Daoy (cell line): ENCODE measurements at places on chromosomes 6 and 20. TPM values are rescaled to one million over a fixed set of nuclear protein-coding genes. Genes with fewer than 3 reads are reported as not detected.
A peak's percentile ranks its signal among the peaks of the same experiment; 100 is the strongest.

DNA sequence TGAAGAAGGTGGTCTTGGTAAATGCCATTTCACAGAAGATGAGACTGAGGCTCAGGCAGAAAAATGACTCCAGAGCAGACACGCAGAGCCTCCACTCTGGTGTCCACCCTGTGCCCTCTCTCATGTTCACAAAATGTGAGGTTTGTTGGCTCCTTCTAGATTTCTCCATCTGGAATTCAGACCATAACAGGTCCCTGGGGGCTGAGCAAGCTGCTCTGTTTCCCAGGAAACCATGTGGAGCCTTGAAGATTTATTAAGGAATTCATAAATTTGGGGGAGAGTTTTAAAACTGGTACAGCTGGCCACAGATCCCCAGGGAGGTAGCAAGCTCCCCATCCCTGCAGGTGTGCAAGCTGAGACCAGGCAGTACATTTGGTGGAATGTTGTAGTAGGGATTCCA lies 38.8 kb upstream of the SIRPA start:
- DNase-seq, result no peak

DNA sequence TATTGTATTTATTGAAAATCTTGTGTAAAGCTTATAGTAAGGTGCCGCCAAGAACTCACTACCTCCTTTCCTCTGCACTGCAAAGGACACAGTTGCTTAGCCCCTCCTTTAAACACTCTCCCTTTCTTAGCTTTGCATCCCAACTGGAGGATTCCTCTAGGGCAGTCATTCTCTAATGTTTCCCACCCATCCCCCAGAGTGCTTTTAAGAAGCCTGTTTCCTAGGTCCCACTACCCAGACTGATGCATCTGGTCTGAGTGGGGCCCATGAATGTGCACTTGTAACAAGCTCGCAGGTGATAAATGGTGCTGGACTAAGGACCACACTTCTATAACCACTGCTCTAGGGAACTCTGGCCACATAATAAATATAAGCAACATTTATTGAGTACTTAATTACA lies 55.2 kb downstream of the B4GALT5 start:
- no peak for DNase-seq

The BHLHE23 gene
- not detected in 2 replicates for total RNA-seq

- peak; percentile 96 for DNase-seq
These were observed 109.6 kb downstream of the RTN4IP1 start for GRCh38 chr6:106519460-106520394.

DNA sequence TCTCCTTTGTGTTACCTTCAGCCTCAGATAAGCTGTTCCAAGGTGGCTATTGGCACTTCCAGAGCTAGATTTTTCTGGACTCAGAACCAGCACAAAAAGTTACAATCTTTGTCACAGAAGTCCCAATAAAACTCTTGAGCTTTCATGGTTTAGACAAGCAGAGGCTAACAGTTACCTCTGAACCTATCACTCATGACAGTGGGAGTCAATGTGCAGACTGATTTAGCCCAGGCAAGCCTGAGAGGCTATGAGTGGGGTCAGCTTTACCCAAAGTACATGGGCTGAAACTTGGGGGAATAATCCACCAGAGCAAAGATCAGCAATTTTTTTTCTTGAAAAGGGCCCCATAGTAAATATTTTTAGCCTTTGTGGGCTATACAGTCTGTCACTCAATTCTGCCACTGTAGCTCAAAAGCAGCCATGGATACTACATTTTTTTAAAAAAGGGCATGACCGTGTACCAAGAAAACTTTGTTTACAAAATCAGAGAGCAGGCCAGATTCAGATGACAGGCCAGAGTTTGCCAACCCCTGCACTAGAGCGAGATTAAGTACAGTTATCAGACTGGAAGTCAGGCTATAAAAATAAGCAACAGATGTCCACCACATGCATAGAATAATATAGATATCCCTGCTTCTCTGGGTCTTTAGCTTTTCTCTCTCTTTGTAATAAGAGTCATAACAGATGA lies 20.0 kb downstream of the CCN2 start:
- DNase-seq, result no peak

DNA sequence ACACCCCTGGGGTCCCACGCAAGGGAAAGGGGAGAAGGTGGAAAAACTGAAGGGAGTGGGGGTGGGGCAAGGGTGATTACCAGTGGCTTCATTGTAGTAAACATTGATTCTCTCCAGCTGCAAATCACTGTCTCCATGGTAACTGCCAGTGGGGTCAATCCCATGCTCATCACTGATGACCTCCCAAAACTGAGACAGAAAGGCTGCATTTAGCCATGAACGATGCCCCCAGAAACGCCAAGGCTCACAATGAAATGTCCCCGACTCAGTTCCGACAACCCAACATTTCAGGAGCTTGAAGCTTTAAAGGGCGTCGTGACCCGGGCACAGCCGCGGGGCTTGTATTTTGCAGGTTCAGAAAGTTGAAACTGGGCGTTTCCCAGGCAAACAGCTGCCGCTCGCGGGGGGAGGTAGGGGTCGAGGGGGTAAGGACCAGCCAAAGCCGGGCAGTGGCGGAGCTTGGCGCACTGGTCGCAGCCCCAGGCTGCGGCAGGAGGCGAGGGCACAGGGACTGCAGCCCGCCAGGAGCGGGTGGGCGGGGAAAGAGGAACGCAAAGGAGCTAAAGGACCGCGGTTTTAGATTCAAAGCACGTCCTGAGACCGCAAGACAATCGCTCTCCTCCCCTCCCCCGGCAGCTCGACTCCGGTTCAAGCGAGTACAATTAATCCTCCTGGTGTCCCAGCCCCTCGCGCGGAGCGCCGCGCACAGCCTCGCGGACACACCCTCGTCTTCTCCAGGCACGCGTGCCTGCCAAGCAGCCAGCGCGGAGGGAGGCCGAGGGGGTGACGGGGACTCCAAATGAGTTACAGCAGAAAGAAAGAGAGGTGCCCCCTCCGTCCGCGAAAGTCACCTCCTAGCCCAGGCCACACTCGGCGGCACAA lies 731 bp downstream of the TUBB2B start:
- peak; percentile 68 for DNase-seq

DNA sequence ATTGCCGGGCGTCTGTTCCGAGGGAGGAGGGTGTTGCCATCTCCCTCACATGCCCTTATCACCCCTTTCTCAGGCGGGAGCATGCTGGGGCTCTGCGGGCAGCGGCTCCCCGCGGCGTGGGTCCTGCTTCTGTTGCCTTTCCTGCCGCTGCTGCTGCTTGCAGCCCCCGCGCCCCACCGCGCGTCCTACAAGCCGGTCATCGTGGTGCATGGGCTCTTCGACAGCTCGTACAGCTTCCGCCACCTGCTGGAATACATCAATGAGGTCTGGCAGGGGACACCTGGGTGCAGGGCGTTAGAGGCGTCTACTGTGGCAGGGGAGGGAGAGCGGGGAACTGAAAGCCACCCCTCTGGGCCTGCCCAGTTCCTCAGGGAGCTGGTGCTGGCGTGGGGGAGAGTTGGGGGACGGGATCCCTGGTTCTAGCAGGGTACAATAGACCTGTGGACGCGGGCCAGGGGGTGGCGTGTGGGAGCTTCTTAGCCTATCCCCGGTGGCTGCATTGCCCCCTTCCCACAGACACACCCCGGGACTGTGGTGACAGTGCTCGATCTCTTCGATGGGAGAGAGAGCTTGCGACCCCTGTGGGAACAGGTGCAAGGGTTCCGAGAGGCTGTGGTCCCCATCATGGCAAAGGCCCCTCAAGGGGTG lies 697 bp downstream of the PPT2 start:
- DNase-seq, result peak; percentile 75

The LST1 gene
- total RNA-seq, result 0.09 and 3.5 TPM in 2 replicates

DNA sequence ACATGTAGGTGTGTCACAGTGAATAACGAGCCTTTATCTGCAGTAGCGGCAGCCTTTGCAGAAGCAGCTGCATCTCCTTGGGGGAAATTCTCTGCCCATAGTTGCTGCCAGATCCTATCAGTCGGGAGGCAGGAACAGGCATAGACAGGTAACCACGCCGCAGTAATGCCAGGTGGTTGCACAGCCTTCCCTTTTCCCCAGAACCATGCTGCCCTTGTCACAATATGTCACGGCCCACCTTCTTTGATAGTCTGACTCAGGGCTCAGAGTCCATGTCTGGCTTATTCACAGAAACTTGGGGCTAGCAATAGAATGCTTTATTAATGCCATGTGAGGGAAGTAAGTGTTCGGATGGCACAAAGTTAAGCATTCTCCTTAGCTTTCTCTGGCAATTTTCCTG lies 76.6 kb downstream of the F13A1 start:
- DNase-seq, result no peak

GRCh38 chr6:141877275-141877983 lies 255.3 kb upstream of the GJE1 start:
- DNase-seq, result no peak

DNA sequence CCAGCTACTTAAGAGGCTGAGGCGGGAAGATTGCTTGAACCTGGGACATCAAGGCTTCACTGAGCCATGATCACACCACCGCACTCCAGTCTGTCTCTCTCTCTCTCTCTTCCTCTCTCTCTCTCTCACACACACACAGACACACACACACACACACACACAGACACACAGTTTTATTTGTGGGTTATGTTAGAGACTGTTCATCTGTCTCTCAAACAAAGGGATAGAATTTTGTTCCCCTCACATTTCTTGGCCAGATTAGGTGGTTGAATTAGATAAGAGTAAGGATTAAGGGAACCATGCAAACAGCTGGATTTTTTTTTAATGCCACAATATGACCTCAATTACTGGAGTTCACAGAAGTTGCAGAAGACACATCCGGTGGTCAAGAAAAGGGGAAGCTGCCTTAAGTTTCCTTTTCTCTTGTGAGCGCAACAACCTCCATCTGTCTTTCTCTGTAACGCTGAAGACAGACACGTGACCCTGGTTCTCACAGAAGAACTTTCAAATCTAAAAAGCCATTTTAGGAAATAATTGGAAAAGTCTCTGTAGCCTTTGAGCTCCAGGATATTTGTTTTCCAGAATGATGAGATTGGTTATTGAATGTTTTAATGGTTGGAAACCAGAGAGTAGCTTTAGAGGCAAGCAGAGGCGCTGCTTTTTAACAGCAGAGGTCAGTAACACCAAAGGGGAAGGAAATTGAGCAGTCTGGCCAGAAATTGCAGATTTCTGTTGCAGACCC lies 32.9 kb upstream of the LGSN start:
- DNase-seq, result peak; percentile 7

DNA sequence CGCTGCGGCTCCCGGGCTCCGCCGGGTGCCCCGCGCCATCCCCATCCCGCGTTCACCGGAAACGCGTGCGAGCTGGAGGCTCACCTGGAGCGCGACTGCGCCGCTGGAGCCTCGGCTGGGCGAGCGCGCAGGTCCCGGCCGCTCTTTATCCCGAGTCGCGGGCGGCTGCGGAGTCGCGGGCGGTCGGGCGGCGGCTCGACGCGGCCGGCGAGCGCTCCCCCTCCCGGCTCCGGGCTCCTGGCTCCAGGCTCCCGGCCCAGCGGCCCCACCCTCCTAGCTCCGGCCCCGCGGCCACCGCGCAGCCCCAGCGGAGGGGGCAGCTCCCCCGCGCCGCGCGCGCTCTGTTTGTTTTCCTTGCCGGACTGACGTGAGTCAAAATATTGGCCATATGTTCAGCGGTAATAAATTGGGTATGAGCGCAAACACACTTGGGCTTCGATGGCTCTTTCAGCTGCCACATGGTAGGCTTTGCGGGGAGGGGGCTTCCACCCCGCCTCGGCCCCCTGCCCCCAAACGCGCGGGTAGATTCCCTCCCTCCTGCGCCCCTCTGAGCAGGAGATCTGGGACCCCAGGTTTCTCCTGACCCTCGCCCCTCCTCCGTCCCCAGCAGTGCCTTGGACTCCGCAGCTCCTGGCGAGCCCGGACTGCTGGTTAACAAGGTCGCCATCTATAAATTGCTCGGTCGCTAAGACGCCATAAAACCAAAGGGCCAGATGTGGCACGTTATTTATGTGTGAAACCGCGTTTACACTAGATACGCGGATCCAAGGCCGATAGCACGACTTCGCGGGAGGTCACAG lies 8.8 kb upstream of the NKX2-2 start:
- DNase-seq, result no peak

DNA sequence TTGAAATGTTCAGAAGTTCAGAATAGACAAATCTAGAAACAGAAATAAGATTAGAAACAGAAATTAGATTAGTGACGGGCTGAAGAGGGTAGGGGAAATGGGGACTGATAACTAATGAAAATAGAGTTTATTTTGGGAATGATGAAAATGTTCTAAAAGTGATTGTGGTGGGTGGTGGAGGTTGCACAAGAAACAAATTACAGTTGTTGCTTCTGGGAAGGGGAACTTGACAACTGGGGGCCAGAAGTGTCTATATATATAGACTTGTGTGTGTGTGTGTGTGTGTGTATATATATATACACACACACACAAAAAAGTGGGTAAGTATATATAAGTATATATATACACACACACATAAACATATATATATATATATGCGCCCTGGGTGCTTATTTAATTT lies 86.5 kb upstream of the RREB1 start:
- DNase-seq, result no peak

The RBM24 gene
- 7.9 and 12.5 TPM in 2 replicates for total RNA-seq

GRCh38 chr6:44253307-44254101 lies 3.8 kb downstream of the SLC35B2 start:
- peak; percentile 58 for DNase-seq

The OPRL1 gene
- 0.33 and 0.51 TPM in 2 replicates for total RNA-seq

GRCh38 chr6:45132658-45133294 lies 195.4 kb upstream of the RUNX2 start:
- no peak for DNase-seq

GRCh38 chr20:20212675-20213096 lies 155.2 kb upstream of the INSM1 start:
- peak; percentile 22 for DNase-seq

The PI16 gene
- 0.06 TPM in 1 of 2 replicates, not detected in the other for total RNA-seq

The GLP1R gene
- total RNA-seq, result not detected in 2 replicates

GRCh38 chr20:58005581-58006345 lies 222.7 kb downstream of the ANKRD60 start:
- DNase-seq, result no peak

The COL9A3 gene
- 0.97 and 6.1 TPM in 2 replicates for total RNA-seq

DNA sequence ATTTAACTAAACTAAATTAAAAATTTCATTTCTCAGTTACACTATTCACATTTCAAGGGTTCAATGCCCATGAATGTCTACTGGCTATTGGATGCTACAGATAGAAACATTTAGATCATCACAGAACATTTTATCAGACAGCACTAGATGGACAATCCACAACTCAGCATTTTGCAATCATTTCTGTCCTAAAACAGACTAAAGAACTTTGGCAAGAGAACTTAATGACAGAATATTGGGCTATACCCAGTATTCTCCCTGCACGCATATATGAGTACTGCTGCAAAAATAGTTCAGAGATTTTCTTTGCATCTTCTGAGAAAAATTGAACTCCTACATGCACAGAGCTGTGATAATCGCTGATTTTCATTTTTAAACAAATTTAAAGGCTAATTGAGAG lies 36.1 kb upstream of the FBXO30 start:
- DNase-seq, result no peak

DNA sequence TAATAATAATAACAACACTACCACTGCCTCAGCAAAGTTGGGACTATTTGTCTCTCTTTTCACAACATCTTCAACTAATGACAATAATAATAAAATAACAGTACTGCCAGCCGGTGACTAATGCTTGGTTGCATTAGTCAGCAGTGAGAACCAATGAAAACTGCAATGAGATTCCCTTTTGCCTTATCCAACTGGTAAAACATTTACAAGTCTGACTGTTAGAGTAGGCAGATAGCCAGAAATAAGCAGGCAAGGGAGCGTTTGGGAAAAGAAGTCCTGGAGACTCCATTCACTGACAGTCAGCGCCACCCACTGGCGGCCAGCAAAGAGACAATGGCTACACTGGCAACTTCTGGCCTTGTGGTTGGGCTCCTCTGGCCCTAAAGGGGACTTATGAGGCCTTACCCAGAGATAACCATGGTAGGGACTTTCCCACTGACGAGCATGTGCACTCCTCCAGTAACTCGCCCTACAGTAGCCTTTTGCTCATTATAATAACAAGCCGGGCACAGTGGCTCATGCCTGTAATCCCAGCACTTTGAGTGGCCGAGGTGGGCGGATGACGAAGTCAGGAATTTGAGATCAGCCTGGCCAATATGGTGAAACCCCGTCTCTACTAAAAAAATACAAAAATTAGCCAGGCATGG lies 3.4 kb upstream of the NSFL1C start:
- DNase-seq, result peak; percentile 99
